Left kidney (tissue), 8 donors: ENCODE measurements at places on chromosomes 7 and 10. TPM values are rescaled to one million over a fixed set of nuclear protein-coding genes. Genes with fewer than 3 reads are reported as not detected.

AKR1C8 gene
- 0.20 TPM for polyA plus RNA-seq

NAT16 gene
- polyA plus RNA-seq: not detected

LIPA gene
- 56.0 TPM for polyA plus RNA-seq

CYP3A4 gene
- 0.42 TPM for polyA plus RNA-seq

PVRIG gene
- polyA plus RNA-seq: 9.7 TPM

SNCG gene
- 12.4 TPM for polyA plus RNA-seq

COL1A2 gene
- 746 TPM for polyA plus RNA-seq

PRRT4 gene
- polyA plus RNA-seq: 0.81 TPM

UTF1 gene
- polyA plus RNA-seq: not detected

ADGRA1 gene
- polyA plus RNA-seq: 1.7 TPM

EPHB4 gene
- 85.3 TPM for polyA plus RNA-seq

NOS3 gene
- 8.7 TPM for polyA plus RNA-seq

HYAL4 gene
- 0.86 TPM for polyA plus RNA-seq

LRMDA gene
- polyA plus RNA-seq: 18.0 TPM

CYP2E1 gene
- polyA plus RNA-seq: 2.8 TPM

UCMA gene
- polyA plus RNA-seq: not detected

FAM20C gene
- 68.5 TPM for polyA plus RNA-seq

IDI1 gene
- polyA plus RNA-seq: 63.7 TPM

PRKG1 gene
- polyA plus RNA-seq: 14.9 TPM

MBLAC1 gene
- polyA plus RNA-seq: 1.3 TPM

NRP1 gene
- 177 TPM for polyA plus RNA-seq

IKZF1 gene
- polyA plus RNA-seq: 1.3 TPM

PODXL gene
- polyA plus RNA-seq: 786 TPM

CHN2 gene
- 19.0 TPM for polyA plus RNA-seq

NME8 gene
- polyA plus RNA-seq: not detected

CYP2C19 gene
- 0.12 TPM for polyA plus RNA-seq

PFKP gene
- 31.5 TPM for polyA plus RNA-seq

CXCL12 gene
- polyA plus RNA-seq: 417 TPM

PNLIPRP1 gene
- polyA plus RNA-seq: 0.13 TPM

NXPH1 gene
- polyA plus RNA-seq: 0.25 TPM

AGAP4 gene
- polyA plus RNA-seq: 55.4 TPM

GRM8 gene
- 10.4 TPM for polyA plus RNA-seq

BNIP3 gene
- polyA plus RNA-seq: 69.3 TPM

COBL gene
- 24.9 TPM for polyA plus RNA-seq

TMEM176A gene
- 90.9 TPM for polyA plus RNA-seq

CDH23 gene
- polyA plus RNA-seq: 0.90 TPM

DNMBP gene
- 39.0 TPM for polyA plus RNA-seq

GPR26 gene
- polyA plus RNA-seq: 0.07 TPM

FAM241B gene
- 10.9 TPM for polyA plus RNA-seq

SORCS3 gene
- 4.2 TPM for polyA plus RNA-seq

CDC14C gene
- polyA plus RNA-seq: 0.08 TPM

IFIT1B gene
- 0.15 TPM for polyA plus RNA-seq

MYO3A gene
- polyA plus RNA-seq: 10.2 TPM
